ENCODE measurements at places on chromosomes 6 and 20.

- DNase-seq: no peak
Observed at GRCh38 chr6:54057058-54057457, 54.2 kb upstream of the MLIP start.

DNA sequence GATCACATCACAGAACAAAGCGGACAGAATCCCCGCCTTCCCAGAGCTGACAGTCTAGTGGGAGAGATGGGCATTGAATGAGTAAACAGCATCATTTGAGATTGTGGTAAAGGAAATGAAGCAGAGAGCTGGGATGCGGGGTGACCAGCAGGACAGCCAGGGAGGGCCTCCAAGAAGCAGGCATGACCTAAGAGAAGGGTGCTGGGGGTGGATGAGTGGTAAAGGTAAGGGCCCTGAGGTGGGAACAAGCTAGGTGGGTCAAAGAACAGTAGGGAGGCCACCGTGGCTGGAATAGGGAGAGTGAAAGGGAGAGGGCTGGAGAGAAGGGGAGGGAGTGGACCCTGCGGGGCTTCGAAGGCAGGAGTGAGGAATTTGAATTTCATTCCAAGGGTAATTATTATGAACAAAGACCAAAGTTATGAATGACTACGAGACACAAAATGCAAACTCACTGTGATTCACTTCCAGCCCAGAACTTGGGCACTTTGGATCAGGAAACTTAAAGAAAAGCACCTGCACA, 61.4 kb downstream of the CEBPB start:
- no peak for DNase-seq

- no peak for DNase-seq
Observed at GRCh38 chr6:1949538-1949937, 295.9 kb downstream of the GMDS start.

- DNase-seq: no peak
Observed at GRCh38 chr6:6152060-6152459, 145.3 kb upstream of the NRN1 start.

DNA sequence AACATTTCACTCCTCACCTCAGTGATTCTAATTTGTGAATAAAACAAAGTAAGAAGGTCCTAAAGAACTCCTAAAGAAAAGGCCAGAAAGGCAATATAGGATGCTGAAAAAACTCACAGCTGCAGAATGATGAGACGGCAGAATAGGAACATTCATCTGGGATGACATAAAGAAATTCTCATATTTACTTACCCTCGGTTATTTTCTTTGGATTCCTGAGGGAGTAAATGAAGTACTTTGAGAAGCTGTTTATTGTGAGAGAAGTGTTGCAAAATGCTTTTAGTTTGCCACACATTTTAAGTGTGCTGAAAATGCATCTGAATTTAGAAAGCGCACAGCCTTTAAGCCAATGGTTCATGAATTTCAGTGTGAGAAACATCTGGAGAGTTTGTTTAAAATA, 35.7 kb upstream of the RBL1 start:
- DNase-seq: no peak

DNA sequence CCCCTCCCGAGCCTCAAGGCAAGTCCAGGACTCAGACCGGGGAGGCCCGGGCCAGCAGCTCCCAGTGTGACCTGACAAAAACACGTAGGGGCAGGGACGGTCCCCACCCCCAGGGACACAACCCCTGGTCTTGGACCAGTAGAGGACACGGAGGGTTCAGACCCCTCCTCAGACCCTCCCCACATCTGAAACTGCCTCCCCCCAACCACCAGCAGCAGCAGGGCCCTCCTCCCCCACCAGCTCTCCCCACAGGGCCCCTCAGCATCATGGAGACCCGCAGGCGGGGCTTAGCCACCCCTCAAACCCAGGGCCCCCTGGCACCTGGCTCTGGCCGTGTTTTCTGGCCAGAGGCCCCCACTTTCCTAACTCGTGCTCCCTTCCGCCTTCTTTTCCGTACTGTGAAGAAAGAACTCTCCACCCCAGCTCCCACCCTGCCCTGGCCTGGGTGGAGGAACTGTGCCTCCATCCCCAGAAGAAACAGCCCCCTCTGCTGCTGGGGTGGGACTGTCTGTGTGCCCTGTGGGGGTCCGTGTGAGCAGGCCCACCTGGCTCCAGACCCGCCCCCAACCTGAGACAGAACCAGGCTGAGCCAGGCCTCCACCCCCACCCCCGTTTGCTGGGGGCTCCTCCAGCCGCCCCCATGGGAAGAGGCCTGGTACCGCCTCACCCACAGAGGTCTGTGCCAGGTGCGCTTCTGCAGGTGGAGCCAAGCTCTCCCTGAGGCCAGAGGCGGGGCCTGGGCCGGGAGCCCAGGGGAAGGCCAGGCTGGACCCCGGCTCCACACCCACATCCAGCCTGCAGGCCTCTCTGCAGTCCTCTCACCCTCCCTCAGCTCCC, 39.0 kb upstream of the MDFI start:
- no peak for DNase-seq

DNA sequence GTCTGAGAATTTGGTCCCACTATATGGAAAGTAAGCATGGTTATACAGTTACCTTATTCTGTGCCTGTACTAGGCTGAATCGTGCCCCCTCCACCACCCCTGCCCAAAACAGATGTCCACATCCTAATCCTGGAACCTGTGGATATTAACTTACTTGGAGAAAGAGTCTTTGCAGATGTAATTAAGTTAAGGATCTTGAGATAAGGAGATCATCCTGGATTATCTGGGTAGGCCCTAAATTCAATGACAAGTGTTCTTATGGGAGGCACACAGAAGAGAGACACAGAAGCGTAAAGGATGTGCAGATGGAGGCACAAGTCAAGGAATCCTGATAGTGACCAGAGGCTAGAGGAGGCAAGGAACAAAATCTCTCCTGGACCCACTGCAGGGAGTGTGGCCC, 116.7 kb upstream of the MAN1A1 start:
- no peak for DNase-seq

- DNase-seq: no peak
Observed at GRCh38 chr20:35012227-35013069, 56.8 kb downstream of the MYH7B start.

DNA sequence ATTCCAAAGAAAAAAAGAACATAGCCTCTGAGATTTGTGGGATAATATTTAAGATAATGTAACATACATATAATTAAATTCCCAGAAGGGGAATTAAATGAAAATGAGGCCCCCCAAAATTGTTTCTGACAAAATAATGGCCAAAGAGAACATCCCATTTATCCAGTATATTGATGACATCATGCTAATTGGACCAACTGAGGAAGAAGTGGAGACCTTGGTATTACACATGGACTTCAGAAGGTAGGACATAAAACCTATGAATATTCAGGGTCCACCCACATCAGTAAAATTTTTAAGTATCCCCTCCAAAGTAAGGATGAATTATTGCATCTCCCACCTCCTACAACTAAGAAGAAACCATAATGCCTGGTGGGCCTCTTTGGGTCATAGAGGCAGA, 15.6 kb upstream of the RBM24 start:
- DNase-seq: no peak
